Effector memory CD8-positive, alpha-beta T cell (primary cell): ENCODE measurements at places on chromosomes 3 and 15.

GRCh38 chr15:78228356-78228996, 5.9 kb downstream of the ACSBG1 start:
- no peak for DNase-seq
- no peak overlapping the region for H3K4me3 ChIP-seq
- H3K27me3 ChIP-seq, result peaks cover 4% of the 10 kb centered on the region
- no peaks in the 10 kb centered on the region for H3K36me3 ChIP-seq
- H3K4me1 ChIP-seq, result peaks cover 12% of the 10 kb centered on the region

- no peak for DNase-seq
- no peaks in the 10 kb centered on the region for H3K36me3 ChIP-seq
- no peaks in the 10 kb centered on the region for H3K4me1 ChIP-seq
- H3K4me3 ChIP-seq, result no peak overlapping the region
These were observed 273.7 kb upstream of the UMPS start for GRCh38 chr3:124456506-124456905.

- no peak overlapping the region for H3K27ac ChIP-seq
- H3K4me1 ChIP-seq, result peaks cover 24% of the 10 kb centered on the region
- no peak for DNase-seq
- H3K27me3 ChIP-seq, result peaks cover 23% of the 10 kb centered on the region
- H3K36me3 ChIP-seq, result peaks cover 3% of the 10 kb centered on the region
These were observed 86.3 kb downstream of the FAM81A start for GRCh38 chr15:59524331-59524731.

DNA sequence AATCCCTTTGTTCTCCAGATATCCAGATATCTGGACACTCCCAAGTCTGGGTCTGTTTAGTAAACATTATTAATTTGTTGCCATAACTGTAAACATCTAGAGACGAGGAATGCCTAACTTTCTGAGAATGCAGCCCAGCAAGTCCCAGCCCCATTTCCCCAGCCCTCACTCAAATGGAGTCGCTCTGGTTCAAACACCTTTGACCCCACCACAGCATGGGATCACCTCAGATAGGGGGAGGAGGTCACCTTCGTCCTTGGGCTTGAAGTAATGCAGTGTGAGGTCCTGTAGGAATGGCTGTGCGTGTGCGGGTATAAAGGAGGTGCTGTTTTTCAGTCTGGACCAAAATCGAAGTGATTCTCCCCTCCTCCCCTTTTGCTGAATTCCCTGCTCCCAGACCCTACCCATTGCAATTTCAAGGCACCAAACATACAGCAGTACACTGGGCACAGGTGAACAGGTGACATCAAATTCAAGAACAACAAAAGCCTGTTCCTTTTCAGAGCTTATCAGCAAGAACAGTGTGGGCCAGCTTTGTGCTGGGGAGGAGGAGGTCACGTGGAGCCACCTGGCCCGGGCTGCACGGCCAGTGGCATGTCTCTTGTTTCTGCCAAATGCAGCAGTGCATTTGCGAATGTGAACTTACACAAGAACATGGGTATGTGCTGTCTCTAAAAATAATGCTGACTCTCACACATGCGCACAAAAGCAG, 57.5 kb upstream of the TRPM1 start:
- no peak overlapping the region for H3K4me3 ChIP-seq
- peaks cover 10% of the 10 kb centered on the region for H3K4me1 ChIP-seq

DNA sequence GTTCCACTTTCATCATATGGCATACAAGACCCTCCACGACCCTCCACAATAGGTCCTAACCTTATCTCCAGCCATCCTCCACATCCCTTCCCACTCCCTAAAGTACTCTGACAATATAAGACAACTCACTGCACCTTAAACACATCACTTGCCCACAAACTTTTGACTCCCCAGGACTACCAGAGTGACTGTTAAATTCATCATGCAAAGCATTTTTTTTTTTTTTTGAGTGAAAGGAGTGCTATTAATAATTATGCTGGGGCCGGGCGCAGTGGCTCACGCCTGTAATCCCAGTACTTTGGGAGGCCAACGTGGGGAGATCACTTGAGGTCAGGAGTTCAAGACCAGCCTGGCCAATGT, 55.8 kb downstream of the OSBPL10 start:
- peaks cover 17% of the 10 kb centered on the region for H3K27me3 ChIP-seq
- DNase-seq, result no peak
- no peak overlapping the region for H3K4me3 ChIP-seq
- peaks cover 1% of the 10 kb centered on the region for H3K36me3 ChIP-seq

DNA sequence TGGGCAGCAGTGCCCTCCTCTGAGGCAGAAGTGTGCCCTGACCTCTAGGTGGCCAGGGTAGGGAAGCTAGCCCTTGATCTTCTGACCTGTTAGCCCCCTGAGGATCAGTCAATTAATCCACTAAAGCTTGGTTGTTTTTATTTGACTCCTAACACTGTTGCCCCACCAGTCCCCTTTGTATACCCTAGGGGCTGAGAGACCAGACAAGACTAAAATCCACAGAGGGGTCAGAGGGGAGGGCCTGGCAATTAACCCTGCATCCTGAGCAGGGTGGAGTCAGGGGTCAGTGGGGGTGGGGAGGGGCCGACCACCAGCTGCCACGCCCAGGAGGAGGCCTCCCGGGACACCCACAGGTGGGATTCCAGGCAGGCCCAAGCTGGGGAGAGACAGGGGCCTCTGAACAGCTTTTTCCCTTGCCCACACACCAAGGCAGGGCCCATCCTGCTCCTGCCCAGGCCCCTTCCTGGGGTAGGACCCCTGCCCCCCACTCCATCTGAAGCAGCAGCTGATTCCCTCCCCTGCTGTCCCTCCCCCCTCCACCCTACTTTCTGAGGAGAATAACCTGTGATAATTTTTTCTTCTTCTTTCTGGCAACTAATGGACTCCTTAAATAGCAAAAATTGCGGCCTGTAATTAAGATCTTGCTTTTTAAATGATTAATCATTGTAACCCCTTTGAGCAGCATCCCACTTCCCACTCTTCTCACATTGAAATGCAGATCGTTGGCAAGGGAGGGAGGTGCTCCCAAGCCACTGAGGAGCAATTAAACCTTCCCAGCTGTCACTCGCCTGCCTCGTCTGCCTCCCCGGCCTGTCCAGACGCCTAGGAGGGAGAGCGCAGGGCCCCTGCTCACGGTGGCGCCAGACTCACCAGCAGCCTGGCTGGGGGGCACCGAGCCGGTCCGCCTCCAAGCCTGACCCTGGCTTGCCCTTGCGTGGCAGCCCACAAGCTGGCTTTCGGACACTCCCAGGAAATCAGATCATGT, 51.9 kb downstream of the RHCG start:
- H3K4me1 ChIP-seq, result peaks cover 2% of the 10 kb centered on the region
- no peak for DNase-seq
- peaks cover 3% of the 10 kb centered on the region for H3K36me3 ChIP-seq
- H3K27ac ChIP-seq, result no peak overlapping the region
- no peak overlapping the region for H3K4me3 ChIP-seq

GRCh38 chr3:48112813-48113212, 75.4 kb downstream of the CDC25A start:
- H3K36me3 ChIP-seq, result peaks cover 7% of the 10 kb centered on the region
- H3K4me3 ChIP-seq, result peak overlapping the region; percentile 28
- no peaks in the 10 kb centered on the region for H3K27me3 ChIP-seq

DNA sequence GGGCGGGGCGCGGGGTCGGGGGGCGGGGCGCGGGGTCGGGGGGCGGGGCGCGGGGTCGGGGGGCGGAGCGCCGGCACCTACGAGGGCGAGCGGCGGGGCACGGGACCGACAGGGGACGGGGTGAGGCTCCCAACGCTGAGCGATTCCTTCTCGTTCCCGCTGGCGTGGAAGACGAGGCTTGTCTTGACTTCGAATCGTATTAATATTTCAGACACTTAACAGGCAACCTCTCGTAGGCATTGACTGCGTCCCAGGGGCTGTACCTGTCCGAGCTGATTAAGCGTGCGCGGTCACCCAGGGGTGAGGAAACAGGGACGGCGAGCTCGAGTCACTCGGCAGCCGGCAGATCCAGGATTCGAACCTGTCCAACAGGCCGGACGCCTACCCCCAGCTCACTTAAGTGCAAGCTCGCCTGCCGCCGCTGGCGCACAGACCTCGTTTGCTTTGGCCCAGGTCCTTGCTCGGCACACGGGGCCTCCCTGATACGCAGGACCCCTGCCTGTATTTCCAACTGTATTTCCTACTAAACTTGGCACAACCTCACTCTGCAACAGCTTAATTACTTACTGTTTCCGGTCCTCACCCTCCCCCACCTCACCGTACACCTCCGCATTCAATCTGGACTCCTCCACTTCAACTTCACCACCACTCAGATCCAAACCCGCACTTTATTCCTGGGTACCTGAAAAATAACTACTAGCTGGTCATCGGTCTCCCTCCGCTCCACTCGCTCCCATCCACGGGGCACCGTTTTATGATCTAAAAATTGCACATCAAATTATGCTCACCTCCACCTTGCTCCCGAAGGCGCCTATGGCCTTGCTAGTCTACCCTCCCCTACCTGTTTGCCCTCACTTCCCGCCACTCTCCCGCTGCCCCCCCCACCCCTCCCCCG, 722 bp upstream of the ZXDC start:
- H3K27me3 ChIP-seq, result no peaks in the 10 kb centered on the region
- H3K4me3 ChIP-seq, result peak overlapping the region; percentile 68
- DNase-seq, result no peak
- peaks cover 31% of the 10 kb centered on the region for H3K4me1 ChIP-seq

DNA sequence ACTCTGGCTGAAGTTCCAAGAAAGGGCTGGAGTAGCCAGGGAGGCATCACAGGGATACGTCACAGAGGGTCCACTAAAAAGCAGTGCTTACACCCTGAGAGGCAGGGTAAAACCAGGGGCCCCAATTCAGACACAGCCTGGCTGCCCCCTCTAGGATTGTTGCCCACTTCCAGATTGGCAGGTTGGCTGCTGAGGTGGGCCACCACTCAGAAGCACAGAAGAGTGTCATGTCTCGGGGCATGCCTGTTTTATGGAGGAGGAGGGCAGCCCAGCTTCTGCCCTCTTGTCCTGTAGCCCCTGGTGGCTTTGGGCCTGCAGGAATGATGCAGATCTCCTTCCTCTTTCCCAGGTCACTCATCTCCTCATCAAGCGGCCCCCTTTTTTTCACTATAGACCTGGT, 24.0 kb downstream of the NOX5 start:
- H3K27ac ChIP-seq, result no peak overlapping the region
- H3K27me3 ChIP-seq, result peaks cover 59% of the 10 kb centered on the region
- no peaks in the 10 kb centered on the region for H3K36me3 ChIP-seq
- DNase-seq, result no peak
- no peaks in the 10 kb centered on the region for H3K4me1 ChIP-seq

DNA sequence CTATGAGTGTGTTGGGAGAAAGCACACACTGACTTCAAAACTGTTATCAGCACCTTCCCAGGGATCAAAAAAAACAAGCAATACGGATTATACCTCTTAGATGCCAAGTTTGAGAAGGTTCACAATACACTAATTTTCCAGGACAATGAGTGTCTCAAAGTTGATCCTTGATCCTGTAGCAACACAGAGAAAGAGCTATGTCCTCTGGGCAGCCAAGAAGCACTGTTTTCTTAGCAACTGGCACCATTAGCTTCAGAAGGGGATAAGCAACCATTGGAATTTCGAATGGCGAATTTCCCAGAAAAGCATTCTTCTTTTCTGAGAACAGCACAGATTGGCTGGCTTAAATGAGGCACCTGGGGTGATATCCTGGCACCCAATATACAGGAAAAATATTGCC, 270.3 kb upstream of the RORA start:
- H3K4me3 ChIP-seq, result no peak overlapping the region
- no peak overlapping the region for H3K27ac ChIP-seq
- H3K36me3 ChIP-seq, result no peaks in the 10 kb centered on the region
- peaks cover 44% of the 10 kb centered on the region for H3K27me3 ChIP-seq
- H3K4me1 ChIP-seq, result no peaks in the 10 kb centered on the region
